MCF 10A (cell line): ENCODE measurements at places on chromosomes 2 and 18. TPM values are rescaled to one million over a fixed set of nuclear protein-coding genes. Genes with fewer than 3 reads are reported as not detected.

GRCh38 chr2:47038656-47039488, 116.2 kb downstream of the STPG4 start:
- peaks cover 41% of the 10 kb centered on the region for H3K4me1 ChIP-seq
- peaks cover 36% of the 10 kb centered on the region for H3K36me3 ChIP-seq
- peak overlapping the region; percentile 3 for H3K27ac ChIP-seq

- H3K27ac ChIP-seq: no peak overlapping the region
- no peaks in the 10 kb centered on the region for H3K4me1 ChIP-seq
- no peak for DNase-seq
- no peaks in the 10 kb centered on the region for H3K36me3 ChIP-seq
- peaks cover 28% of the 10 kb centered on the region for H3K27me3 ChIP-seq
- no peak overlapping the region for H3K4me3 ChIP-seq
These were observed 493.1 kb downstream of the XIRP2 start for GRCh38 chr2:167381349-167381748.

DNA sequence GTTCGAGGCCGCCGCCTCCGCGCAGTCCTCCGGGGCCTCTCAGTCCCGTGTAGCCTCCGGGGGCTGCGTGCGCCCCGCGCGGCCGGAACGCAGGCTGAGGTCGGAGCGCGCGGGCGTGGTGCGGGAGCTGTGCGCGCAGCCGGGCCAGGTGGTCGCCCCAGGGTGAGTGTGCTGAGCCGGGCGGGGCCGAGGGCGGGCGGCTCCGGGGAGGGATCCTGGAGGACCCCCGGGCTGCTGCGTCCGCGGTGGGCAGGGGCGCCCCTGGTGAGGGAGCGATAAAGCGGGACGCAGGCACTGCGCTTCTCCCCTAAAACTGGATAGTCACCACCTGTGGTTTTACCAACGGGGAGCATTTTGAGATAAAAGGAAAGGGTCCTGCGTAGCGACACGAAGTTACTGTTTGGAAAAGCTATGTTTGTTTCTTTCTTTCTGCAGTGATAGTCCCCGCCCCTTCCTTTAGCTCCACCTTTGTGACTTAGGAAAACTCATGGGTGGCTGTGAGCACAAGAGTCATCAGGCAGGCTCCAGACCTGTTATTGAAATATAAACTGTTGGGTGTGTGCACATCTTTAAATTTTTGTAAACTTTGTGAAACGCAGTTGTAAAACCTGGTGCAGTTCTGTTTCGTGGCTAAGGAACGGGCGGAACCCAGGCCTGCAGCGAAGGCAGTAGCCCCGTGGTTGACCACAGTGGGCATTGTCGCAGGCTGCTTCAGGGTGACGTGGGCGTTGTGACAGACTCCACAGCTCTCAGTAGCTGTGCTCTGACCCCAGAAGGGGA, 687 bp downstream of the CTDP1 start:
- peak overlapping the region; percentile 51 for H3K27ac ChIP-seq
- H3K4me1 ChIP-seq: peaks cover 5% of the 10 kb centered on the region
- DNase-seq: peak; percentile 55
- peaks cover 5% of the 10 kb centered on the region for H3K36me3 ChIP-seq

GRCh38 chr2:2845267-2845666, 514.2 kb upstream of the MYT1L start:
- H3K4me1 ChIP-seq: no peaks in the 10 kb centered on the region
- H3K36me3 ChIP-seq: no peaks in the 10 kb centered on the region
- no peaks in the 10 kb centered on the region for H3K27me3 ChIP-seq
- H3K4me3 ChIP-seq: no peak overlapping the region

DNA sequence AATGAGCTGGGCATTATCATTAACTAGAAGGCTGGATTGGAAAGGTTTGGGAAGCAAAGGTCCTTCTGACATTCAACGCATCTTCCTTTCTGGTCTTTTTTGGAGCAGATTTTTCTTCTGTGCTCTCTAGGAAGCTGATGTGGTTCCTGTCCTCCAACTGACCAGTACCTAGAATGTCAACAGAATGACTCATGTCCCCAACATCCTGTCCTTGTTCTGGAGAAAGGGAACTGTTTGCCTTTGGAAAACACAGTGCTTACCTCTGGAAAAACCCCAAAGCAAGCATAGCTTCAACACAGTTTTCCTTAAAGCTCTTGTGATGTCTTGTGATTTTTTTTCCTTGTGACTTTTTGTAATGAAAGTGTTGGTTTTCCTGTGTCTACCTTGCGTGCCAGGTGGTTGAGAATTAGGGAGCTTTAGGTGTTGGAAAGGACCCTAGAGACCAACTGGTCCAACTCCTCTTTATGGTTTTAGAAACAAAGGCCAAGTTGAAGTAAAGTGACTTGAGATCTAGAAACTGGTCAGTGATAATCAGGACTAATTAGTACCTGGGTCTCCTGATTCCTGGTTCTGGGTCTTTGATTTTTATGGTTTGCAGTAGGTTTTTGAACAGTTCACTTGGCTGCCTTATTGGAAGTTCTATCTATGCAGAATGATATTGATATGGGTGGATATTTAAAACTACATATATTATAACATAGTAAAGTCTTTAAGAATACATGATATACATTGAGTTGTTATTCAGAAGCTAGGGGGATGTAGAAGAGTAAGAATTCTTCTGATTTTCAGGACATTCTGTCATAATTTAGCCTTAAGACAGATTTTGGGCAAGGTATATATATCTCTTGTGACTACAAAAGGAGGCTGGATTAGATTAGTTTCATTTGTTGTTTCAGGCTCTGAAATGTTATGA, 70.5 kb downstream of the FMNL2 start:
- H3K27me3 ChIP-seq: no peaks in the 10 kb centered on the region
- H3K36me3 ChIP-seq: peaks cover 12% of the 10 kb centered on the region
- peaks cover 67% of the 10 kb centered on the region for H3K4me1 ChIP-seq
- H3K27ac ChIP-seq: peak overlapping the region; percentile 55
- no peak overlapping the region for H3K4me3 ChIP-seq

DNA sequence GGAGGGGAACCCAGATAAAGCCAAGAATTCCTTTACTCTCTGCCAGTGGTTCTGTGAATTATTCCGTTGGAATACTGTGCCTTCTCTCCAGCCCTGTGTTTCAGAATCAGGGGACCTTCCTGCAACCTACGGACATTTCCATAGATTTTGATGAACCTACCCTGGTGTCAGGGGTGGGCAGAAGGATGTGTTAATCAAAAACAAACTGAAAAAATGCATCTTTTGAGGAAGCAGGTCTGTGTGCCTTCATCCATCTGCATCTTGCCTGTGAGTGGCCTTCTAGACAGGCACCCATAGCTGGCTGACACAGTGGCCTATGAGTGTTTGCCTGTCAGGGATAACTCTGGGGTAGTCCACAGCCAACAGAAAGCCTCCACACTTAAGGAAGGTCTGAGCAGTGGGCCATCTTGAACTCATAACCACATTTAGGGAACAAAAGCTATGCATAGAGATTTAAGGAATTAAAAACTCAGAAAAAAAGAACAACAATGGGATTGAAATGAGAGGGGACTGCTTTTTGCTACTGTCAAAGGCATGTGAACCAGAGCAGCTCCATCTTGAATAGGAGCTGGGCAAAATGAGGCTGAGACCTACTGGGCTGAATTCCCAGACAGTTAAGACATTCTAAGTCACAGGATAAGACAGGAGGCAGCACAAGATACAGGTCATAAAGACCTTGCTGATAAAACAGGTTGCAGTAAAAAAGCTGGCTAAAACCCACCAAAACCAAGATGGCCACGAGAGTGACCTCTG, 45.9 kb upstream of the ITGA6 start:
- H3K27me3 ChIP-seq: no peaks in the 10 kb centered on the region
- no peaks in the 10 kb centered on the region for H3K4me1 ChIP-seq
- H3K36me3 ChIP-seq: no peaks in the 10 kb centered on the region
- no peak overlapping the region for H3K27ac ChIP-seq
- no peak for DNase-seq

GRCh38 chr2:217929757-217930707, 72.8 kb downstream of the TNS1 start:
- H3K36me3 ChIP-seq: no peaks in the 10 kb centered on the region
- H3K4me3 ChIP-seq: no peak overlapping the region
- no peaks in the 10 kb centered on the region for H3K27me3 ChIP-seq
- H3K27ac ChIP-seq: no peak overlapping the region
- H3K4me1 ChIP-seq: peaks cover 29% of the 10 kb centered on the region

- H3K27me3 ChIP-seq: peaks cover 29% of the 10 kb centered on the region
- no peak overlapping the region for H3K4me3 ChIP-seq
- no peaks in the 10 kb centered on the region for H3K36me3 ChIP-seq
- no peak overlapping the region for H3K27ac ChIP-seq
These were observed 69.5 kb upstream of the HDAC4 start for GRCh38 chr2:239470151-239470900.

DNA sequence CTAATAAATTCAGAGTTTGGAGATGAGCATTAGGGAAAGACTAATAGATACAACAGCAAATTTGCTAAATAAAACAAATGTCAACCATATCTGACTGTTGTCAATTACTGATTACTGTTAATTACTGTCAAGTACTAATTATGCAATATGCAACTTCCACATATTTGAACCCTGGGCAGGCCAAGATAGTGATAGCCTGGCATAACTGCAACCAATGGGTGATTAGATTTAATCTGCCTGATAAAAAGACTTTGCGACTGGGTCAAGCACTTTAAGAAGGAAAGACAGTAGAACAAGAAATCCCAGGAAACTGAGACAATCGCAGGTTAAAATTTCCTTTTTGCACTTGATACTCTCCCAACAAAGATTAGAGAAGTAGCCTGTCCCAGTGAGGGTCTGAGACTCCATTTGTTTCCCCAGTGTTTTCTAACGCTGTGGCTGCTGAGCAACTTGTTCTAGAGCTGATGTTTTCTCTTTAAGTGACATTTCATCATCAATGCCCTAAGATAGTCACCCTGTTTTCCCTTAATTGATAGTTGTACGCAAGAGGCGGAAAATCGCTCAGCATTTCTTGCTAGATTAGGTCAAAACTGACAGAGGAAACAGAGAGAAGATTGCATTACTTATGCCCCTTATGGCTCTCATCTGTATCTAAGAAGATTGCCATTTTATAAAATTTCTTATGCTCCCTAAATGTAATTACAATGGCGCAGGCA, 17.8 kb downstream of the ARHGAP15 start:
- no peaks in the 10 kb centered on the region for H3K36me3 ChIP-seq
- no peaks in the 10 kb centered on the region for H3K27me3 ChIP-seq
- H3K4me1 ChIP-seq: peaks cover 2% of the 10 kb centered on the region

GRCh38 chr2:97763176-97763845, 49.9 kb downstream of the ZAP70 start:
- H3K27ac ChIP-seq: no peak overlapping the region
- peaks cover 47% of the 10 kb centered on the region for H3K36me3 ChIP-seq
- H3K27me3 ChIP-seq: no peaks in the 10 kb centered on the region
- no peak overlapping the region for H3K4me3 ChIP-seq
- no peak for DNase-seq

- peaks cover 8% of the 10 kb centered on the region for H3K27me3 ChIP-seq
- no peak overlapping the region for H3K4me3 ChIP-seq
- peaks cover 5% of the 10 kb centered on the region for H3K4me1 ChIP-seq
- no peaks in the 10 kb centered on the region for H3K36me3 ChIP-seq
- H3K27ac ChIP-seq: no peak overlapping the region
These were observed 381.8 kb downstream of the MTX2 start for GRCh38 chr2:176650838-176651555.

GRCh38 chr2:195322324-195322723, 334.7 kb upstream of the SLC39A10 start:
- H3K27me3 ChIP-seq: no peaks in the 10 kb centered on the region
- H3K27ac ChIP-seq: no peak overlapping the region
- H3K36me3 ChIP-seq: no peaks in the 10 kb centered on the region

GRCh38 chr2:10923965-10924364, 12.2 kb downstream of the KCNF1 start:
- H3K36me3 ChIP-seq: peaks cover 1% of the 10 kb centered on the region
- H3K4me1 ChIP-seq: no peaks in the 10 kb centered on the region
- DNase-seq: no peak
- no peak overlapping the region for H3K4me3 ChIP-seq
- peaks cover 52% of the 10 kb centered on the region for H3K27me3 ChIP-seq
- no peak overlapping the region for H3K27ac ChIP-seq

DNA sequence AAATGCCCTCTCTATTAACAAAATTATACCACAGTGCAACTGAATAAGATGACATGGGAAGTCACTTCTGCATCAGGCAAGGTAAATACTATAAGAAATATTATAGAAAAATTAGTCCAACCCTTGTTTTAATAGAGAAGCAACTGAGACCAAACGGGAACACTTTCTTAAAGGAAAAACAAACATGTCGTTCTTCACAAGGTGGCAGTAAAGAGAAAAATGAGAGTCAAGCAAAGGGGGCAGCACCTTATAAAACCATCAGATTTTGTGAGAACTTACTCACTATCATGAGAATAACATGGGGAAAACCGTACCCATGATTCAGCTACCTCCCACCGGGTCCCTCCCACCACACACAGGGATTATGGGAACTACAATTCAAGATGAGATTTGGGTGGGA, 481.7 kb upstream of the CRIM1 start:
- H3K27ac ChIP-seq: no peak overlapping the region
- no peaks in the 10 kb centered on the region for H3K4me1 ChIP-seq
- no peaks in the 10 kb centered on the region for H3K36me3 ChIP-seq

GRCh38 chr18:48708807-48709206, 170.0 kb downstream of the CTIF start:
- H3K27me3 ChIP-seq: no peaks in the 10 kb centered on the region
- no peak overlapping the region for H3K4me3 ChIP-seq
- H3K27ac ChIP-seq: no peak overlapping the region
- no peaks in the 10 kb centered on the region for H3K4me1 ChIP-seq
- peaks cover 12% of the 10 kb centered on the region for H3K36me3 ChIP-seq

DNA sequence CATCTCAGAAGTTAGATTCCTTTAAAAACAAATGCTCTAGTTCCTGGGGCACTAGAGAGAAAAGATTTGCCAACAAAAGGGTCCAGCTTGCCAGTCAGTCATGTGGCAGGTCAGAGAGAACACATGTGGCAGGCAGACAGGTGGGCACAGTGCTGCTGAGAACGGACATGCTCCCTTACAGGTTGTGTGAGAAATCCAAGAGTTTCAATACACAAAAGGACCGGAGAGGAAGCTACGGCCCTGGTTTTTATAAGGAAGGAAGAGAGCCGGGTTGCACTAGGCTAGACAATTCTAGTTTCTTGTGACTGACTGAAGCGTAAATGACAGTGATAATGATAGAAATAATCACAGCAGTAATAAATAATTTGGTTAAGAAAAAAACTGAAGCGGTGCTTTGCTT, 18.3 kb downstream of the CDC42EP3 start:
- peak overlapping the region; percentile 97 for H3K27ac ChIP-seq
- no peak for DNase-seq
- H3K4me1 ChIP-seq: peaks cover 68% of the 10 kb centered on the region
- no peaks in the 10 kb centered on the region for H3K27me3 ChIP-seq

DNA sequence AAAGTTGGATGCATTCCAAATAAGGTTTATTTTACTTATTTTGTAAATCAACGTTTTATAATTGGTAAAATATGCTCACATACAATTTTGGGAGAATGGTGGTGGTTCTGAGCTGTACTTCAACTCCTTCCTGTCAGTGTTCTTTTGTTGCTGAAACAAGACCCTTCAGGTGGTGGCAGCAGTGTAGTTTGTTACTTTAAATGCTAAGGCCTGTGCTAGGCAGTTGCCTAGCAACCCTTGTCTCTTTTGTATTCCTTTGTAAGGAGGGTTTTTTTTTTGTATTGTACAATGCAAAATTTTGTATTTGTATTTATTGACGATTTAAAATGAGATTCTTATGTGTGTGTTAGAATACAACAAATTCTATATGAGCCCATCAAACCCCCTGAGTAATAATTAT, 166.0 kb upstream of the FAM98A start:
- no peaks in the 10 kb centered on the region for H3K27me3 ChIP-seq
- H3K36me3 ChIP-seq: no peaks in the 10 kb centered on the region
- no peak overlapping the region for H3K27ac ChIP-seq
- H3K4me1 ChIP-seq: no peaks in the 10 kb centered on the region

MXD1 gene
- total RNA-seq: 63.6 and 71.8 TPM in 2 replicates

SLC11A1 gene
- total RNA-seq: 0.09 and 0.32 TPM in 2 replicates

DNER gene
- 49.2 and 62.6 TPM in 2 replicates for total RNA-seq

MGAT5 gene
- 22.2 and 32.3 TPM in 2 replicates for total RNA-seq

IL1B gene
- 5.4 and 5.5 TPM in 2 replicates for total RNA-seq
